MCF 10A (cell line): ENCODE measurements at places on chromosomes 7 and 10. TPM values are rescaled to one million over a fixed set of nuclear protein-coding genes. Genes with fewer than 3 reads are reported as not detected.

GRCh38 chr7:43535810-43536585 is 46.9 kb upstream of the STK17A start:
- DNase-seq, result peak; percentile 82
- H3K36me3 ChIP-seq, result no peaks in the 10 kb centered on the region
- H3K4me1 ChIP-seq, result peaks cover 34% of the 10 kb centered on the region
- H3K27me3 ChIP-seq, result no peaks in the 10 kb centered on the region

The NODAL gene
- total RNA-seq, result not detected in 2 replicates

GRCh38 chr7:43553999-43554398 is 28.9 kb upstream of the STK17A start:
- no peaks in the 10 kb centered on the region for H3K27me3 ChIP-seq
- DNase-seq, result peak; percentile 84
- H3K27ac ChIP-seq, result peak overlapping the region; percentile 90
- H3K4me1 ChIP-seq, result peaks cover 40% of the 10 kb centered on the region
- peaks cover 7% of the 10 kb centered on the region for H3K36me3 ChIP-seq

- peak overlapping the region; percentile 59 for H3K27ac ChIP-seq
- peak; percentile 37 for DNase-seq
- no peaks in the 10 kb centered on the region for H3K27me3 ChIP-seq
- peaks cover 9% of the 10 kb centered on the region for H3K4me1 ChIP-seq
These were observed 107.3 kb downstream of the SNX10 start for GRCh38 chr7:26398756-26399509.

DNA sequence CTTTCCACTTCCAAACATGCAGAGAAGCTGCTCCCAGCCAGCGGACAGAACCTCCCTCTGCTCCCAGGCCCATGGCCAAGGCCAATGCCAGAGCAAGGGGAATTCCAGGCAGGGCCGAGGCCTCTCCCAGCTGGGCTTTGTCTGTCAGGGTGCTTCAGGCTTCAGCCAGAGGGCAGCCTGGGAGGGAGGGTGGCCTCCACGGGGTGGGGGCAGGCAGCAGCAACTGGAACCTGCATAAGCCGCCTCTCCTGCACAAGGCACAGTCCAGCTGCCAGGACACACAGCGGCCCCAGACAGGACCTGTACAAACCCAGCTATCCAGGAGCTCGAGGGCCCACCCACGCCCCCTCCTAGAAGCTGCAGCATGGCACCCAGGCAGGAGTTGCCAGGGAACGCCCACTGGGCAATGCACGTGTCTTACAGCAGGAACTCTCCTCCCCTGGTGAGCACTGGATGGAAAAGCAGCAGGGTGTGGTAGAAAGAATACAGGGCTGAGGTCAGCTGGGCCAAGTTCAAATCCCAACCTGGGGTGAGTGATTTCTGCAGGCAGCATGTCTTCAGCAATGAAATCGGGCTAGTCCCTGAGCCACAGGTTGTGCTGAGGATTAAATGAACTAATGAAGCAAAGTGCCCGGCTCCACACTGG is 7.6 kb downstream of the FAM53B start:
- peaks cover 20% of the 10 kb centered on the region for H3K36me3 ChIP-seq
- peaks cover 63% of the 10 kb centered on the region for H3K4me1 ChIP-seq
- H3K27me3 ChIP-seq, result no peaks in the 10 kb centered on the region

GRCh38 chr10:85212526-85212925 is 884.1 kb downstream of the CCSER2 start:
- H3K4me1 ChIP-seq, result no peaks in the 10 kb centered on the region
- no peak overlapping the region for H3K27ac ChIP-seq
- no peak overlapping the region for H3K4me3 ChIP-seq
- H3K27me3 ChIP-seq, result no peaks in the 10 kb centered on the region

- peaks cover 6% of the 10 kb centered on the region for H3K4me1 ChIP-seq
- H3K36me3 ChIP-seq, result peaks cover 5% of the 10 kb centered on the region
- DNase-seq, result no peak
- H3K27ac ChIP-seq, result no peak overlapping the region
- no peak overlapping the region for H3K4me3 ChIP-seq
These were observed 23.8 kb downstream of the CD36 start for GRCh38 chr7:80662252-80662651.

DNA sequence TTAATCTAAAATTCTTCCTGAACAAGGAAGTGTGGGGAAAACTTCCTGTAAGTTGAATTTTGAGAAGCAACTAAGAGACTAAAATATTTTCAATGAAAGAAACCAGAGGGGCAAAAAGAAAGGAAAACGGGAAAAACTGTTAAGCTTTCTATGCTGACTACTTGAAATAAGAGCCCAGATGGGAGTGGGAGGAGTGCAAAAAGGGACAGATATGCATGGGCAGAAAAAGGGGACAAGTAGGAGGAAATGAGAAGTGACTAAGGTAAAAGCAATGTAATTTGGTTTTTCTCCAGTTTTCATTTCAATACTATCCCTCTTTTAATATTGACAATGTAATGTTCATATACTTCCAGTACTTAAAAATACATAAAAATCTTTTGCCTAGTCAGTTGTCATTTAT is 11.1 kb downstream of the OGA start:
- DNase-seq, result no peak
- H3K36me3 ChIP-seq, result peaks cover 99% of the 10 kb centered on the region
- no peak overlapping the region for H3K4me3 ChIP-seq
- H3K27me3 ChIP-seq, result no peaks in the 10 kb centered on the region

GRCh38 chr10:97074256-97075145 is 111.3 kb downstream of the SLIT1 start:
- H3K36me3 ChIP-seq, result peaks cover 5% of the 10 kb centered on the region
- H3K4me3 ChIP-seq, result no peak overlapping the region
- H3K27me3 ChIP-seq, result peaks cover 48% of the 10 kb centered on the region
- no peak for DNase-seq

The CNNM1 gene
- total RNA-seq, result 0.10 TPM in 1 of 2 replicates, not detected in the other

- DNase-seq, result no peak
- H3K4me3 ChIP-seq, result no peak overlapping the region
- H3K27me3 ChIP-seq, result no peaks in the 10 kb centered on the region
- no peak overlapping the region for H3K27ac ChIP-seq
These were observed 118.8 kb upstream of the IFRD1 start for GRCh38 chr7:112331492-112331891.

- H3K27me3 ChIP-seq, result no peaks in the 10 kb centered on the region
- peak overlapping the region; percentile 78 for H3K4me3 ChIP-seq
- H3K36me3 ChIP-seq, result peaks cover 6% of the 10 kb centered on the region
These were observed 1.5 kb upstream of the ZNF438 start for GRCh38 chr10:31033147-31033546.

DNA sequence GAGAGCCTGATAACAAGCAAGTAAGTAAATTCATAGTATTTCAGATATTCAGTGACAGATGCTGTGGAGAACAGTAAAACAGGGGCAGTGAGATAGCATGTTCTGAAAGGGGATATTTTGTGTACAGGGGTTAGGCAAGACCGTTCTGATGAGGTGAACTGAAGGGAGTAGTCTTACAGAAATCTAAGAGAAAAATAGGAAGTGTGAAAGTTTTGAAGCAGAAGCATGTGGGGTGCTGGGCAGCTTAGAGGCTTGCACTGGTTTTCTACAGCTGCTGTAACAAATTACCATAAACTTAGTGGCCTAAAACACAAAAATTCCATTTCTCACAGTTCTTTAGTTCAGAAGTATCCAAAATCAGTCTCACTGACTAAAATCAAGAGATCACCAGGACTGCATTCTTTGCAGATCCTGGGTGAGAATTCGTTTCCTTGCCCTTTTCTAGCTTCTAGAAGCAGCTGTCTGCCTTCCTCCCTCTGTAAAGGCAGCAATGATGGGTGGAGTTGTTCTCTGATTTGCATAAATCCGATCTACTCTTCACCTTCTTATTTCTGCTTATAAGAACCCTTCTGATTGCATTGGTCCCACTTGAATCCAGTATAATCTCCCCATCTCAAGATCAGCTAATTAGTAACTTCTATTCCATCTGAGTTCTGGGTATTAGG is 7.5 kb upstream of the KLF14 start:
- no peak overlapping the region for H3K4me3 ChIP-seq
- H3K27ac ChIP-seq, result no peak overlapping the region
- no peaks in the 10 kb centered on the region for H3K36me3 ChIP-seq
- H3K27me3 ChIP-seq, result peaks cover 48% of the 10 kb centered on the region
- DNase-seq, result no peak

DNA sequence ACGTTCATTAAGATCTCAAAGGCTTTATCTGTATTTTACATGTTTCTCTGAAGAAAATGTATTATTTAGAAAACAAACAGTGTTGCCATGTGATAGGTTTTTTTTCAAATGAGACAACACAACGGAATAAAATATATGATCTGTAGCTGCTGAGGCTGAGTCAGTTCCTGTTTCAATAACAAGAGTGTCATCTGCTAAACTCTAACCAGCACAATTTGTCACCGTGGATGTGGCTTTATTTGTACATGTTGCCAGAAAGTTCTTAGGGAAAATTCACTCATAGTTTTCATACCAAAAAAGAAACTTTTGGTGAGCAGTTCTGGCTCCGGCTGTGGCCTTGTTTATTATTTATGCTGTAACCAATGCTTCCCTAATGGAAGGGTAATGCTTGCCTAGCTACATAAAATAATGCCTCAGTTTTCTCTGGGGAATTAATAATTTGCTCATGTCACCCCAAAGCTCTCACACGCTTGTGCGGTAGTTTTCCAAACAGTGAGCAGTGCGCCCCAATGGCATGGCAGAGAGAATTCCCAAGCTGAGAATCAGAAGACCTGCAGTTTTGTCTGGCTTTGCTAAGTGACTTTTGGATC is 20.3 kb upstream of the KLF6 start:
- peak overlapping the region; percentile 23 for H3K4me3 ChIP-seq
- no peaks in the 10 kb centered on the region for H3K36me3 ChIP-seq
- H3K27ac ChIP-seq, result peak overlapping the region; percentile 100
- H3K4me1 ChIP-seq, result peaks cover 42% of the 10 kb centered on the region
- DNase-seq, result peak; percentile 58
- no peaks in the 10 kb centered on the region for H3K27me3 ChIP-seq
